ENCODE measurements at places on chromosomes 7 and 10. TPM values are rescaled to one million over a fixed set of nuclear protein-coding genes. Genes with fewer than 3 reads are reported as not detected.

- H3K27ac ChIP-seq = no peak overlapping the region
- no peaks in the 10 kb centered on the region for H3K36me3 ChIP-seq
- no peak for DNase-seq
- no peaks in the 10 kb centered on the region for H3K27me3 ChIP-seq
- H3K4me3 ChIP-seq = no peak overlapping the region
These were observed 37.2 kb upstream of the CUL1 start for GRCh38 chr7:148661471-148661870.

- no peaks in the 10 kb centered on the region for H3K36me3 ChIP-seq
- no peaks in the 10 kb centered on the region for H3K27me3 ChIP-seq
- H3K27ac ChIP-seq = no peak overlapping the region
- H3K4me3 ChIP-seq = no peak overlapping the region
These were observed 65.6 kb upstream of the PCGF5 start for GRCh38 chr10:91154842-91155241.

DNA sequence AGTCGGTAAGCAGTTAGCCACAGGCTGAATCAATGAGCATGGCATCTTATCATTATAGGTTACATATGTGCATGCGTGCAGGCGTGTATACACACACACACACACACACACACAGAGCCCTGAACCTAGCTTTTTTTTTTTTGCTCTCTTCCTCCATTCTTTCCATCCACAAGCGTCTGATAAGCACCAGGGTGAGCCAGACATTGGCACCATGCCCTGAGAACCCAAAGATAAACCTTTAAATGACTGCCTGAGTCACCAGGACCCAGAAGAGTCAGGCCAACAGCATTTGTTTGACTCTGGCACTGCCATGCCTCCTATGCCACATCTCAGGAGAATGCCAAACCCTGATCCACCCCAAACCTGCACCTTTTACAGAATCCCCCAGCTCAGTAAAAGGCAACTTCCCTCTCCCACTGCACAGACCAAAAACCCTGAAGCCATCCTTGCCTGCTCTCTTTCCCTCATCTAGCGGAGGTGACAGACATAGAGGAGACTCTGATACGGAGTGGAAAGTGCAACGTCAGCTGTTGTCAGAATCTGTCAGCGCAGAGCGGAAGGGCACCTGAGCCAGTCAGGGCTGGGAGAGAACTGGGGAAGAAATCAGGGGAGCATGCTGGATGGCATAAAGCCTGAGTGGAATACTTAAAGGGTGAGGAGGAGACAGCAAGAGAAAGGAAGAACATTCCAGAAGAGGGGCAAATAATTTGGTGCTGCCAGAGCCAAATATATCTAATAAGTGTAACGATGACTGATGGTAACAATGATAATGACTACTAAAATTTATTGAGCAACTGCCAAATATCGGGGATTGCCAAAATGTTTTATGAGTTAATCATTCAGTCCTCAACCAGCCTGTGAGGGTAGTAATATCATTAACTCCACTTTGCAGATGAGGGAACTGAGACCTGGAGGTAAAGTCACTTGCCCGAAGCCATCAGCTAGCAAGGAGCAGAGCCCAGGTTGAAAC, 3.2 kb downstream of the PARP12 start:
- H3K36me3 ChIP-seq = no peaks in the 10 kb centered on the region
- DNase-seq = peak; percentile 81
- H3K4me1 ChIP-seq = peaks cover 24% of the 10 kb centered on the region
- H3K4me3 ChIP-seq = no peak overlapping the region

Gene CCDC71L
- 8.6 TPM for polyA plus RNA-seq

GRCh38 chr7:21690705-21691104, 147.9 kb downstream of the DNAH11 start:
- H3K27me3 ChIP-seq = no peaks in the 10 kb centered on the region
- H3K36me3 ChIP-seq = no peaks in the 10 kb centered on the region
- no peak for DNase-seq
- no peak overlapping the region for H3K4me3 ChIP-seq
- H3K4me1 ChIP-seq = no peaks in the 10 kb centered on the region

Gene RET
- 0.87 TPM for polyA plus RNA-seq

Gene ERVW-1
- polyA plus RNA-seq = not detected

All from pancreas (tissue), 10 donors.